CD4-positive, alpha-beta T cell treated with Interleukin-12 subunit alpha and Interleukin-12 subunit beta, for 1 hour (primary cell): ENCODE measurements at places on chromosomes 1 and 21.
A peak's percentile ranks its signal among the peaks of the same experiment; 100 is the strongest.

- DNase-seq = no peak
Measured at GRCh38 chr1:166307261-166308188, 140.7 kb upstream of the FAM78B start.

GRCh38 chr1:86829321-86829720 is 84.6 kb downstream of the SELENOF start:
- DNase-seq = no peak

DNA sequence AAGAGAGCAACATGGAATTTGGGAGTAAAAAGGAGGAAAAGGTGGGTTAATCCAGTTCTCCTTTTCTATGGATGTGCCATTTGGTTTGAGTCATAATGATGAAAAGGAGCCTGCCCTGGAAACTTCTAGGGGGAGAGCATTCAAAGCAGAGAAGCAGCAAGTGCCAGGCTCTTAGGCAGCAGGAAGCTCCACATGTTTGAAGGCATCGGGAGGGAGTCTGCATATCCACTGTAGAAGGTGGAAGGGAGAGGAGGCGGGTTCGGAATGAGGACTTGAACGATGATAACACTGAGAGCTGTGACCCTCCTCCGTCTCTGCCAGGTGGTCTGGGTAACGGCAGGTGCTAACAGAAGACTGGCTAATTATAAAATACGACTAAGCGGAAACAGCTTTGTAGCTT is 128.2 kb downstream of the RYR2 start:
- DNase-seq = no peak

DNA sequence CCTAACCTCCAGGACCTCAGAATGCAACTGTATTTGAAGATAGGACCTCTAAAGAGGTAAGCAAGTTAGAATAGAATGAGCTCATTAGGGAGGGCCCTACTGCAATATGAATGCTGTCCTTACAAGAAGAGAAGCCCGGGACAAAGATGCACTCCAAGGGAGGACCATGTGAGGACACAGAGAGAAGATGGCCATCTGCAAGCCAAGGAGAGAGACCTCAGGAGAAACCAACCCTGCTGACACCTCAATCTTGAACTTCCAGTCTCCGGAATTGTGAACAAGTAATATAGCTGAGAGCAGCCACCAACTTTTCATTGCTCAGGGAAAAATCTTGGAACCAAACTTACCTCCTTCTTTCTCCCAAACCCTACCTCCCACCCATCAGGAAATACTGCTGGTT is 15.0 kb upstream of the GALNT2 start:
- DNase-seq = no peak

DNA sequence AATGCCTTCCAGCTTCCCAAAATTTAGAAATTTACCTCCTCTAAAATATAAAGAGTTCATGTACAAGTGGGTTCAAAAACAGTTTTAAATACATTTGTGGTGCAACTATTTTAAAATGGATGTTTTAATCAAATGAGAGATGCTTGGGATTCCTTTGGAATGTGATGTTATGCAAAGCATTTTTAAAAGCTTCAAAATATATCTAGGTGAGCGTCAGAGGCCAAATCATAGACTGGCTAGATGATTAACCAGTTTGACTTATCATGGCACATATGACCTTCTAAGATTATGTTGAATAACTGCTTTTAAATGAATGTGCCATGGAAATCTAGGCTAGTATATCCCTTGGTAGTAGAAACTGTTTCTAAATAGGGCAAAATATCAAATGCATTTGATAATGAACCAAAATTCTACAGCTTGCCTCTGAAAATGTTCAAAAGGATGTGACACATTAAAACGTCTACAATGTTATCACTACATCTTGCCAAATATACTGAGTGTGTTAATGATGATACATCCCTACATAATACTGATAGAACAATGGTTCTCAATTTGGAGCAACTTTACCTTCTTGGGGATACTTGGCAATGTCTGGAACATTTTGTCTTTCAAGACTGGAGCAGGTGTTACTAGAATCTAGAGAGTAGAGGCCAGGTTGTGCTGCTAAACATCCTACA is 650.9 kb upstream of the ADGRL2 start:
- DNase-seq = no peak

DNA sequence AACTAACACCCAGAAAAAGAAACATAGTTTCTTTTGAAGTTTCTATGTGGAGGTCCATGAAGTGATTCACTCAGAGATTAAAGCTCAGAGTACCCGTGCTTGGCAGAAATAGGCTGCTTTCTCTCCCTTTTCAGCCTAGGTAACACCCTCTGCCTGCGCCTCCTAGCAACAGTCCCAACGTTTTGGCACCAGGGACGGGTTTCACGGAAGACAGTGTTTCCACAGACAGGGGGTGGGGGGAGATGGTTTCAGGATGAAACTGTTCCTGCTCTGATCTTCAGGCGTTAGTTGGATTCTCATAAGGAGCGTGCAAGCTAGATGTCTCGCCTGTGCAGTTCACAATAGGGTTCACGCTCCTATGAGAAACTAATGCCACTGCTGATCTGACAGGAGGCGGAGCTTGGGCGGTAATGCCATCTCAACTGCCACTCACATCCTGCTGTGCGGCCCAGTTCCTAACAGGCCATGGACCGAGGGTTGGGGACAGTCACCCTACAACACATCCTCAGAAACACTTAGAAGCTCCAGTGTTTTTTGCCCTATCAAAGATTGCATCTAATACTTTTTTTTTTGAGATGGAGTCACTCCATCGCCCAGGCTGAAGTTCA is 53.2 kb downstream of the CHML start:
- DNase-seq = no peak

DNA sequence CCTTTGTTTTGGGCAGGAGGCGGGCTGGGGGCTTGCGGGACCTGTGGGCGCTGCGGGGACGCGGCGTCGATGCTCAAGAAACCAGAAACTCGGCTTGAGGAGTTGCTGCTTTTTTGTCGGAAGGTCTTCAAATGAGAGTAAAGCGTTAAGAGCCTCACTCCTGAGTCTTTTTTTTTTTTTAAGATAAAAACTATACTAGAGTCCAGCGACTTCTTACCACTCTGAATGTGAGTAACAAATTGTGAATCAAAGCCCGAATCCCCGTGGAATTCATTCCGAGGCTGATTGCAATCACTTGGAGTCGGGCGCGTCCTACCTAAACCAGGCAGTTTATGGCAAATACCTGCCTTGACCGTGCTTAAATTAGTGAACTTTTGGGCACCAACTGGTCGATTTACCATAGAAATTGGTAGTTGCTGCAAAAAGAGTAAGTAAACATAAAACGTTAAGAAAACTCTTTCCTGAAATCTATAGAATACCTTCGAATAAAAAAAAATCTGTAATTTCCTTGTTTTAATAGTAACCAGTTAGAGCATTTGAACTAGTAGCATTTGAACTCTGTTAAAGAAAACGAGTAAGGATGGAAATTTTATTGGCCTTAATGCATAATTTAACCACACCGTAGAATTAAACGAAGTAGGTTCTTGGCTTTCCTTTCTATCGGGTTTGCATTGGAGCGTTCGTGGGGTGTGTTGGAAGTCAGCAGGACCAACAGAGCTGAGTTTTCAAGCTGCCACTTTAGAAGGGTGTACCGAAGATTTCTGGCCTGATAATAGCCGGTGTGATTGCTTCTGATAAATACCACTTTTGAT is 769 bp downstream of the GPSM2 start:
- DNase-seq = no peak

- no peak for DNase-seq
Measured at GRCh38 chr1:183778568-183779433, 26.1 kb upstream of the RGL1 start.

GRCh38 chr1:111990026-111990877 is 784 bp upstream of the KCND3 start:
- no peak for DNase-seq

- DNase-seq = peak; percentile 56
Measured at GRCh38 chr1:226687426-226687825, 51.7 kb downstream of the ITPKB start.

DNA sequence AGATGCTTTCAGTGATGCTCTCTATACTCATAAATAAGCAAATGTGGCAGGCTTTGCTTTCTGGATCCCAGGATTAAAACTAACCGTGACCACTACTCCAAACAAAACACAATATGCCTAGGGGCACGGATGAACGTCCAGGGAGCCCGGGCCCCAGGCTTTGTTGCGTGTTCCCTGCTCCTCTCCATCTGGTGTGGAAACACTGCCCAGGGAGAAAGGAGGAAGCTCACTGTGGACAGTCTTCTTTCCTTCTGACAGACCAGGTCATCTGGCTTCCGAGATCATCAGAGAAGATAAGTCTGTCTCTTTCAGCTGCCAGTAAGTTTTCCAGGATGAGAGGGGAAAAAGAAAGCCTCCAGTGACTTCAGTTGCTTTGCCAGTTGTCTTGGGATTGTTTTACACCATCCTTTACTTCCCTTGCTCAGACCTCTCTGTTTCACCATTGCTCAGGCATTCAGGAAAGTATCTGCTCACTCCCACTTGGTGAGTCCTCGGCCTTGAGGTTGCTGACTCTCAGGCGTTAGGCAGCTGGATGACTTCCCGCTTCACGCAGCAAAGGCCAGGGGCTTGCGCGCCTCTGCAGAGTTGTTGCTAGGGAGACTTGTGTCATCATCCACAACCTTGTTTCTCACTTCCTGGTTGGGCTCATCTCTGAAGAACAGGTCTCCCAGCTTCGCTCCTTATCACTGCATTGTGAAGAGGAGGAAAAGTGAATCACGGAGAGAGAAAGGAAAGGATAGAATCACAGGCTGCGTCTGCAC is 20.6 kb upstream of the PGD start:
- DNase-seq = no peak

GRCh38 chr1:106222403-106222802 is 834.1 kb upstream of the PRMT6 start:
- no peak for DNase-seq

GRCh38 chr1:7930645-7931445 is 9.8 kb downstream of the TNFRSF9 start:
- DNase-seq = peak; percentile 52

- DNase-seq = peak; percentile 9
Measured at GRCh38 chr1:110675060-110675791, 486 bp upstream of the KCNA3 start.

DNA sequence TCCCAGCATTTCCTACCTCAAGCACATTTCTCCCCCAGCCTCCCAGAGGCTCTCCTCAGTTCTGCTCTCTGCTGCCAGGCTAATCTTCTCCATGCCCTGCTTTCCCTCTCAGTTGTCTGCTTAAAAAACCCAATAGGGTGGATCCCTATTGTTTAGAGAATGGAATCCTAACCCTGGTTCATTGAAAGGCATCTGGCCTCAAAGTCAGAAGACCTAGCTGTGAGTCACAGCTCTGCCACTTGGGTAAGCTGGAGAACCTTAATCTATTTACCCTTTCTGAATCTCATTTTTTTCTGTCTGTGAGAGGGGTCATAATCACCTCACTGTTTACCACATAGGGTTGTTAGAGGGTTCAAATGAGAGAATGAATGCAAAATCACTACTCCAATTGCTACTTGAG is 12.5 kb upstream of the MYOC start:
- DNase-seq = no peak

GRCh38 chr21:29775462-29775861 is 164.3 kb downstream of the GRIK1 start:
- DNase-seq = no peak

DNA sequence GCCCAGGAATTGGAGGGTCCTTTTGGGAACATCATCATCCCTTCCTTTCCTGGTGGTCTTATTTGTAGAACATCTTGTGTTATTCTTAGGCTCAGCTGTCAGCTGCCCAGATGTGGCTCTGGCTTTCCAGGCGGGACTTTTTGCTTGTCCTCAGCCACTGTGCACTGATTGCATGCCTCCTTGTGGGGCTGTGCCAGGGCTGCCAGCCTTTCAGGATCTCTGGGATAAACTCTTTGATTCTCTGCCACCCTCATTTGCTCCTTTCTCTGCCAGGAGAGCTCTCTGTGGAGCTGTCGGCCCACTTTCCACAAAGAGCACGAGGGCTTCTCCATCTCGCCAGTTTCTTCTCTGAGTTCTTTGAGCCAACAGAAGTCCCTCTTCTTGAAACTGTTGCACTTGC is 63.1 kb downstream of the PTPRU start:
- no peak for DNase-seq

DNA sequence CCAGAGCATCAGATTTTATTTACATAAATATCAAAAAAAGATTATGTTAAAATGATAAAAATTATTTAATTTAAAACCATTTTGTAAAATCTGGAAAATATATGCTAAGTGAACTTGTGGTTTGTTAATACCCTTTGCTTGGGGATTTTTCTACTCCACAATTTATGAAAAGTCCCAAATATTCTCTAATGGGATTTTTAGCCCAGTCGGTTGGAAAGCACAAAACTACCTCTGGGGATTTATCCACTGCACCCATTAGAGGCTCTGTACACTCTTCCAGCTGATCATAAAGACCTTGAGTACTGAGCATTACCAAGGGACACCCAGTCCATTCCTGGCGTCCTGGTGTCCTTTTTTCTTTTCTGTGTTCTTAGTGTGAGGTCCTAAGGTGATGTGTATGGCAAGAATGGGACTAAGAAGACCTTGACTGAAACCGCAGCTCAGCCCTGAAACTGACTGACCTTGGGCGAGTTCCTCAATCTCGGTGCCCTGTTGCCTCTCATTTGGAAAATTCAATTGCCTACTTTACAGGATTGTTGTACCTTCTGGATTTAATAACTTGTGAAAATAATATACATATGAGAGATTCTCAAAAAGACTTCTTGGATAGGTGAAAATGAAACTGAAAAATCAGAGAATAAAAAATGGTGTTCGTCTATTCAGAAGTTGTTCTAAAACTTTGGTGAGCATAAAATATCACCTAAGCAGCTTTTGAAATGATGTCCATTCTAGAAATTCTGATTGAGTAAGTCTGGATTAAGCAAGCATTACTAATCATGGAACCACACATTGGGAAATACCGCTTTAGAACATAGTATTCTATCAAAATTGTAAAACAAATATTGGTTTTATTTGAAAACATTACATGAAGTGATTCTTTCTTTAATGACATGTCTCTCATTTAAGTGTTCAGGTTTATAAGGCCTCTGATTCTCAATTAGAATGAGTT is 21.5 kb upstream of the SAMSN1 start:
- no peak for DNase-seq

DNA sequence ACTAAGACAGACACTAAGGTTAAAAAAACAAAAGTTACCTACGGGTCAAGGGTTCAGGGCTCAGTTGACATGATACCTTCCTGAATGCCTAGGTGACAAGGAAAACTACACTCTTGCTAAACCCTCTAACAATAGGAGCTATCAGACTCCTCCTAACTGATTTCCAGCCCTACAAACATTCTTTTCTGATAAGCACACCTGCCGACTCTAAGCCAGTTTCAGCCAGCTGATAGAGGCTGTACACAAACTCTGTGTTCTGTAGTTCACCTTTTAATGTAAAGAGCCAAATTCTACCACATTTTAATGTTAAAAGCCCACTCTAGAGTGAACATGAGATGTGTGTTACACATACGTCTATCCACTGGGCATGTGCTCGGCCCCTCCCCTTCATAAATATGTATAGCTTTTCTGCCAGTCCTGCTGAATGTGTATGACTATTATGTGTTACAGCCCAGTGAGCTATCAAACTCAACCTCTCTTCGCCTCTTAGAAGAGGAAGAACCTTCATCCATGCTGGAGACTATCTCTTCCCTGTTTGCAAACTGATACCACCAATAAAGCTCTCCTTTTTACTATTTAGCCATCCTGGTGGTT is 40.0 kb upstream of the FAM163A start:
- DNase-seq = no peak

- DNase-seq = no peak
Measured at GRCh38 chr1:150282558-150282958, 204 bp downstream of the CIART start.
